GM04504 (cell line): ENCODE measurements at places on chromosomes 12 and 14.

DNA sequence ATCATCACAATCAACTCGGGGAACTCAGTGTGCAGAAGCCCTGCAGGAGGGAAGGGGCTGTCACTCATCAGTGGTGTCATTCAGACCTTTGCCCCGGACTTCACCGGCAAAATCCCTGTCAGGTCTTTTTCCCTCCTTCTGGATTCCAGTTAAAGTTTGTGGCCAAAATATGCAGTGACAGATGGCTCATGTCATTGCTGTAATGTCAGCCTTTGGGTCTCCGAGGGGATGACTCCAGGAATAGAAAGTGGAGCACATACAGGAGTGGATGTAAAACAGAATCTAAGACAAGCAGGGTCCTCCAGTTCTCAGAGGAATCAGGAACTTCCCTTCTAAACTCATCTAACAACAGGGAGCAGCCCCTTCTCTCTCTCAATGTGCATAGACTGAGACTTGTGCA lies 130.3 kb upstream of the RASSF8 start:
- DNase-seq: no peak

DNA sequence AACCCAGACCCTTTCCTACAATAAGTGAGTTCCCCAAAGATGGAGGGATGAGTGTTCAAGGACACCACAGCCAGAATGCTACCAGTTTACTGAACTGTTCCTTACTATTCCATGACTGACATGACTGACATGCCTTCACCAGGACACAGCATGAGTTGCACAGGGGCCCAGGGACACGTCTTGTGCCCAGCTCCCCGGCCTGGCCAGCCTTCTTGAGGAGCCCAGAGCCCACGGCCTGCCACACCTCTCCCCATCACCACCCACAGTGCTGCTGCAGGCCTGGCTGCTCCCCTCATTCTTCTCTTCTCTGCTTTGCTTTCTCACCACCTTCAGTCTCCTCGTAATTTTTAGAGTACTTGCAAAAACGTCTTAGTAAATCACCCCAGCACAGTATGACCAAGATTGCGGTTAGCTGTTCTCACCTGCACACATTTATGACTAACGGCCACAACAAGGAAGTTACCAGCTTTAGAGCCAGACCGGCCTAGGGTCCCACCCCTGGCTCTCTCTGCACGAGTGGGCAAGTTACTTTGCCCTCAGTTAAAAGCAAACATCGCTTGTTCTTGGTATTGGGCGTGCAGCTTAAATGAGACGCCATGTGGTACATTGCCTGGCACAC lies 18.5 kb downstream of the PPP2R5E start:
- DNase-seq: no peak

DNA sequence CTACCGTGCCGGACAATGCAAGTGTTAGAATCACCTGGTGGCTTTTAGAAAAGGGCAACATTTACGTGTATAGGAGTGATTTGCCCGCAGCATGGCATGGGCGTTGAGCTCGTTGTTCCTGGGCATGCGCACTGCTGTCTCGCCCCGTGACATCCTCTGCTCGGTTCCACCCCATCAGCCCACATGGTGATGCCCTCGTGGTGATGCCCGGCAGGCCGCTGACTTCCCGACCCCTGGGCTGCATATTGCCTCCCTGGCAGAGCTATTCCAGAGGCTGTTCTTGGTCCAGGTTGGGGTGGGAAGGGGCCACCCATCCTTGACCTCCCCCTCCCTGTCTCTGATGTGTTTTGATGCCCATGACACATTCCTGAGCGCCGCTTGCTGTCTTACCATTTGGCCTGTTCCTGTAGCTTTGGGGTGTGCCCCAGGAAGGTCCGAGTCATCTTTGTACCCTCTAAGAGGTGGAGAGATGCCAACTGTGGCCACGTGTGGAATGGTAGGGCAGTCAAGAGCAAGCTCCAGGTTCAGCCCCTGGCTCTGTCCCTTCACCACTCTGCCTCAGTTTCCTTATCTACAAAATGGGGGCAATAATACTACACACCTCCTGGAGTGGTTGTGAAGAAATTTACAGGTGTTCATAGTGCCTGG lies 4.8 kb downstream of the HIP1R start:
- no peak for DNase-seq

- no peak for DNase-seq
Measured at GRCh38 chr14:100872259-100873095, 31.0 kb downstream of the RTL1 start.
